ENCODE measurements at places on chromosomes 13 and 19.

DNA sequence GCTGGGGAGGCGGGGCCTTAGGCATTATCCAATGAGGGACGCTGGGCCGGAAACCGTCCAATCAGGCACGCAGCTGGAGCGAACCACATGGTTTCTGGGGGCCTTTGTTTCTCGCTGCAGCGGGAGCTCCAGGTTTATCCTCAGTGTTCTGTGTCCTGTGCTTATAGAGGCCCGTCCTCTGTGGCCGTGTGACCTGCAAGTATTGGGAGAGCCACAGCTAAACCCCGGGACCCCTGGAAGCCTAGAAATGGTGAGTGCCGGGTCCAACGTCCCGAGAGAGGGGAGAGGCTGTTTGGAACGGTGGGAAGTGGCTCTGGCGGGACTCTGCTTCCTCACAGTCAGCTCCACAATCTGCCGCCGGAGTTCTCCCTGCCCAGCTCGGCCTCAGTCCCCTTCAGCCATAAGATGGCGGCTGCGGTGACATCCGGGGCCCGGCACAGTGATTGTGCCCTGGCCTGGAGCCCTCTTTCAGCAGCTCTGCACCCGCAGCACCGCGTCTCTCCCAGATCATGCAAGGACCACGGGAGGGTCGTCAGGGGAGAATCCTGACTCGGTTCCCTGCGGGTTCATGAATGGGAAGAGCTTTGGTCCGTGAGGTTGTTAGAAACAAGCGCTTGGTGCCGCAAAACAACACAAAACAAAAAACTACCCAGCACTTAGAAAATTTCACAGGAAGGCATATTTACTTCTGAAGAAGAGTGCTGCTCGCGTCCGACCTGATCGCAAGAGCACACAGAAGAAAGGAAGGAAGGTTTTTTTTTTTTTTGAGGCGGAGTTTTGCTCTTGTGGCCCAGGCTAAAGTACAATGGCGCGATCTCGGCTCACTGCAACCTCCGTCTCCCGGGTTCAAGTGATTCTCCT, at the start of gene ZNF253:
ZNF253 (plus strand) TSS at position 133 of the 861 bp plus-strand sequence; CDS start at position 248, 115 bp downstream.
- DNase-seq: peak; percentile 89

DNA sequence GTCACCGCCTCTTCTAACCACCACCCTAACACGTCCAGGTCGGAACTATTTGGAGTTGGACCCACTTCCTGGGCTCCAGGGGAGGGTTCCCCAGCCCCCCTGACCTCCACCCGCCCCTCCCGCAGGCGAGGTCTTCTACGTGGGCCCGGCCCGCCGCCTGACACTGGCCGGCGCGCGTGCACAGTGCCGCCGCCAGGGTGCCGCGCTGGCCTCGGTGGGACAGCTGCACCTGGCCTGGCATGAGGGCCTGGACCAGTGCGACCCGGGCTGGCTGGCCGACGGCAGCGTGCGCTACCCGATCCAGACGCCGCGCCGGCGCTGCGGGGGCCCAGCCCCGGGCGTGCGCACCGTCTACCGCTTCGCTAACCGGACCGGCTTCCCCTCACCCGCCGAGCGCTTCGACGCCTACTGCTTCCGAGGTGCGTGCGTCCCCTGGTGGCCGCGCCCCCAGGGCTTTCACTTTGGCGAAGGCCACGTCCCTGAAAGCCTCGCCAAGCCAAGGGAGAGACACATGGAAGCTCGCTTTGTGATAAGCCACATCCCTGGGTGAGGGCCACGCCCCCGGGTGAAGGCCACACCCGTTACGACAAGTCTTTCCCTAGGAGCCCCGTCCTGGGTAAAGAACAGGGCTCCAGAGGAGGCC, 13.2 kb downstream of the NCAN start:
- DNase-seq: peak; percentile 69

GRCh38 chr13:98484289-98485219, 92.4 kb downstream of the STK24 start:
- peak; percentile 84 for DNase-seq

DNA sequence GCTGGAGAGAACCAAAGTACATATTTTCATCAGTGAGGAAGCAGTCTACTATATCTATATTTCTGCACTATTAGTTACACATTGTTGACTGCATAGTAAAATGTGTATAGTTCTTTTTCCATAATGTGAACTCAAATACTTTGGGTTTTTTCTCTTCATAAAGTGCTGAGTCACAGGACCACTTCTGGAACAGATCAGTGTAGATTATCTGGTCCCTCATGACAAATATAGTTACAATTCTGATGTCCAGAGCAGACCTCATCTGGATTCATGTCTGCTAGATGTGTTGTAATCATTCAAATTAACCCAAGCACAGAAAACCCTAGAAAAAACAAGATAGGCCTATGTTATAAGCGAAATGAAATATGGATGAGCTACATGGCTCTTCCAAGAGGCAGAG, 171.4 kb downstream of the SUCLA2 start:
- DNase-seq: no peak

- DNase-seq: no peak
Measured at GRCh38 chr13:63460462-63461090, 2044.9 kb upstream of the PCDH20 start.
